Muscle of leg (tissue), 16 donors: ENCODE measurements at places on chromosomes 2 and 18. TPM values are rescaled to one million over a fixed set of nuclear protein-coding genes. Genes with fewer than 3 reads are reported as not detected.

- H3K27ac ChIP-seq = no peak overlapping the region
- H3K36me3 ChIP-seq = peaks cover 48% of the 10 kb centered on the region
- H3K4me3 ChIP-seq = no peak overlapping the region
- DNase-seq = no peak
Observed at GRCh38 chr18:76892832-76893231, 70.5 kb downstream of the ZNF236 start.

DNA sequence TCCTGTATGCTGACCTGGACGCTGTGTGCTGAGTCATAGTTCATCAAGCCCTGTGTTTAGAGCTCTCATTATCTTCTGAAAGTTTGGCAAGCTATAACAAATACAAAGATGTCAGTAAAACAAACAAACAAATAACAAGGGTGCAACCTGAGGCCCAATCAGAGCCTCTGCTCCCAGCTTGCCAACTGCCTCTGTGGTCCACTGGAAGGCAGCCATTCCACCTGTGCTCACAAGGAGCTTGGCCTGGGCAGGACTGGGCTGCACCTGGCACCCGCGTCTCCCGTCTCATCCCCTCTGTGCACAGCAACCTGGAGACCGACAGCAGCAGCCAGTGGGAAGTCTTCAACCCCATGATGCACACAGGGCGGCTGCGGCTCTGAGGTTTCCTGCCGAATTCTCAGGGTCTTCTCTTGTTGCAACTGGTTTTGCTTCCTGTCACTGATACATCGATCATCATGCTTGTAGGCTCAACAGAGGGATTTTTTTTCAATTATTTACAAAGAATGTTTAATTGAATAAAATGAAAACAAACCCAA lies 97.8 kb downstream of the TMEM18 start:
- DNase-seq = no peak
- no peaks in the 10 kb centered on the region for H3K4me1 ChIP-seq
- no peaks in the 10 kb centered on the region for H3K36me3 ChIP-seq
- no peaks in the 10 kb centered on the region for H3K27me3 ChIP-seq
- no peak overlapping the region for H3K27ac ChIP-seq
- no peak overlapping the region for H3K4me3 ChIP-seq

GRCh38 chr18:8478166-8478967 lies 130.9 kb upstream of the RAB12 start:
- H3K27ac ChIP-seq = no peak overlapping the region
- peak; percentile 48 for DNase-seq

DNA sequence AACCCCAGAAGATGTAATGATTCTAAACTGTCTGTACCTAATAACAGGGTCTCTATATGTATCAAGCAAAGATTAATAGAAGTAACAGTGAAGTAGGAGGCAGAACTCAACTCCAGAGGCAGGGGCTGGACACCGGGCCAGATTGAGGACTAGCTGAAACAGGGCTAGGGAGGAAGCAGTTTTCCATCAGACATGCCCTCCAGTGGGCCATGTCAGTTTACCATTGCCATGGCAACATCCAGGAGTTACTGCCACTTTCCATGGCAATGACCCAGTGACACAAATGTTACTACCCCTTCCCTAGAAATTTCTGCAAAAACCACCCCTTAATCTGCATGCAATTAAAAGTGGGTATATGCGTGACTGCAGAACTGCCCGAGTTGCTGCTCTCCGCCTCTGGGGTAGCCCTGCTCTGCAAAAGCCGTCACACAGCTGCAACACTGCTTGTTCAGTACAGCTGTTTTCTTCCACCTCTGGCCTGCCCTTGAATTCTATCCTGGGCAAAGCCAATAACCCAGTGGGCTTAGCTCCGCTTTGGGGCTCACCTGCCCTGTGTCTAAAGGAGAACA lies 58.7 kb downstream of the TMEM18 start:
- H3K27ac ChIP-seq = no peak overlapping the region
- no peak overlapping the region for H3K4me3 ChIP-seq
- no peaks in the 10 kb centered on the region for H3K36me3 ChIP-seq
- no peaks in the 10 kb centered on the region for H3K4me1 ChIP-seq

GRCh38 chr2:8232871-8233270 lies 449.0 kb upstream of the ID2 start:
- no peak for DNase-seq
- no peak overlapping the region for H3K4me3 ChIP-seq
- peaks cover 17% of the 10 kb centered on the region for H3K4me1 ChIP-seq
- H3K36me3 ChIP-seq = no peaks in the 10 kb centered on the region

GRCh38 chr2:173982182-173982714 lies 17.1 kb upstream of the SP3 start:
- peaks cover 30% of the 10 kb centered on the region for H3K4me1 ChIP-seq
- no peaks in the 10 kb centered on the region for H3K36me3 ChIP-seq
- no peaks in the 10 kb centered on the region for H3K27me3 ChIP-seq
- H3K27ac ChIP-seq = peak overlapping the region; percentile 65
- H3K4me3 ChIP-seq = no peak overlapping the region

- H3K27ac ChIP-seq = no peak overlapping the region
- DNase-seq = no peak
- H3K4me1 ChIP-seq = no peaks in the 10 kb centered on the region
- no peak overlapping the region for H3K4me3 ChIP-seq
- H3K36me3 ChIP-seq = no peaks in the 10 kb centered on the region
Observed at GRCh38 chr2:131022731-131023130, 70.5 kb downstream of the FAM168B start.

GRCh38 chr2:16244153-16244965 lies 304.0 kb downstream of the MYCN start:
- H3K36me3 ChIP-seq = no peaks in the 10 kb centered on the region
- peaks cover 6% of the 10 kb centered on the region for H3K27me3 ChIP-seq
- no peak overlapping the region for H3K27ac ChIP-seq
- H3K4me3 ChIP-seq = no peak overlapping the region
- H3K4me1 ChIP-seq = peaks cover 2% of the 10 kb centered on the region
- DNase-seq = no peak

DNA sequence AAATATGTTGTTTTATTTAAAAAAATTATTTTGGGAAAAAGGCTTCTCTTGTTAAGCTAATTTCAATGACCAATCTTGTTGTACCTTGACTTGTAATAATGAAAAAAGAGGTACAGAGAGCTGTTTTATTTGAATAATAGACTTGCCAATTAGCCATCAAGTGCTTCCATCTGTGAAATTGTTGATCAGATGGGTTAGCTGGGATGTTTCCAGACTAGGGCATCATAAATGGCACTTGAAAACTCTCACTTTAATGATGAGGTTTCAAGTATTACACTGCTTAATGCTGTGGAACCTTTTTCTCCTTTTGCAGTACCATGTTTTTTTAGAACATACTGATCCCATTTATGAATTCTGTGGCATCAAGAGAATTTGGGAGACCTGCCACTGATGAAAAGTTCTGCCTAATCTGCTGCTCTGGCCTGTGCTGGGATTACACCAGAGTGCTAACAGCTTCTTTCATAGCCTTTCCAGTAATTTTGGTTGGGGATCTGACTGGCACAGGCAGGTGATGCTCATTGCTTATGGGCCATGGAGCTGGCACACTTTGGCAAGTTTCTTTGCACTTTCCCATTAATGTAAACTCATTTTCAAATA lies 24.2 kb downstream of the PSMD14 start:
- no peak overlapping the region for H3K27ac ChIP-seq
- H3K27me3 ChIP-seq = no peaks in the 10 kb centered on the region
- no peaks in the 10 kb centered on the region for H3K36me3 ChIP-seq
- no peak overlapping the region for H3K4me3 ChIP-seq
- no peaks in the 10 kb centered on the region for H3K4me1 ChIP-seq

DNA sequence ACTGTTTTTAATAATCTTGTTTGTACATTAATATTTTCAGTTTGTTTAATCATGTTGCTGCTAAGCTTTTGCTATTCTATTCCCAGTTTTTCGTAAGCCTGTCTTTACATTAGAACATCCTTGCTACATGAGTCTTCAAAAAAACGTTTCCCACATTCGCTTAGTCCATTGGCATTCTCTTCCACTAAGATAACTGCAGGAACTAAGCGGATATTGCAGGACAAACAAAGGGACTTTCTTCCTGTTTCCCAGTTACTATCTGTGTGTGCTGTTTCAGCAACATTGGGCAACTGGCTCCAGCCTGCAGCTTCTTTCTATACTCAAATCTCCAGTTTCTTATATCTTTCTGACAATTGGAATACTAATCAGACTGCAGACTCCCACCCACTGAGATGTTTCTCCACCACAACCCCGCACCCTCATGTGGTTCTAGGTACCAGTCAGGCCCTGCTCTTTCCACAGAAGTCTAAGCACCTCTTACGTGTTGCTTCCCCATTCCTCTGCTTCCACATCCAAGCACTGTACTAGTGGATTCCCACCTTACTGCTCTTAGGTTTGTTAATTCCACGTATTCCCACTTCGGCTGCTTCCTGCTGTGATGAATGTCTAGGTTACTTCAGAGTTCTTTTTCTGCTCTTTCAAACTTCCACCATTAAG lies 420.3 kb downstream of the LRRTM4 start:
- H3K36me3 ChIP-seq = no peaks in the 10 kb centered on the region
- H3K4me1 ChIP-seq = no peaks in the 10 kb centered on the region
- no peak overlapping the region for H3K27ac ChIP-seq

The RAPGEF4 gene
- total RNA-seq = 1.2 TPM

The MYO1B gene
- total RNA-seq = 94.1 TPM

The TMEM198 gene
- total RNA-seq = 1.2 TPM

The C1GALT1C1L gene
- total RNA-seq = 2.2 TPM

The SERPINB12 gene
- total RNA-seq = 0.62 TPM
